Activated T-helper 1 cell treated with anti-CD3 and anti-CD28 coated beads, Interleukin-12 subunit alpha, Interleukin-12 subunit beta, Interleukin-2, Interleukin-4 antibody, amounts not matched to agents 30 ng/mL and 10 ng/mL and 1 ng/mL, durations not matched to agents 14 hours and 24 hours and 36 hours (primary cell): ENCODE measurements at places on chromosomes 4 and X.

DNA sequence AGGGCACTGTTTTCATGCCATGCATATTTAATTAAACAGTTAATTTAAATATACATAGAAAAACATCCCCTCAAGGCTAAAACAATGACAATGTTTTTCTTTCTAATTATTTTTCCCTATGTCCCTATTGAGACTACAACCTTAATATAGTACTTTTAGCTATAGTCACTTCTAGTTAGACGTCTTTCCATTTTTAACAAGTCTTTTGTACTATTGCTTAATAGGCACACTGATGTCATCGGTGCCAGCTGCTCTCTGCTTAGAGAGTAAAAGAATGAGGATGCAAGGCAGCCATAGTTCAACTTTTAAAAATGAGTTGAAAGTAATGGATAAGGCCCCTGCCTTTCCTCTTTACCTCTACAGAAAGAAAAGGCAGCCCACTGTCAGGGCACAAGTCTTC lies 191.1 kb downstream of the KCTD8 start:
- H3K27me3 ChIP-seq = no peaks in the 10 kb centered on the region
- no peaks in the 10 kb centered on the region for H3K36me3 ChIP-seq
- H3K27ac ChIP-seq = no peak overlapping the region
- H3K4me3 ChIP-seq = no peak overlapping the region

DNA sequence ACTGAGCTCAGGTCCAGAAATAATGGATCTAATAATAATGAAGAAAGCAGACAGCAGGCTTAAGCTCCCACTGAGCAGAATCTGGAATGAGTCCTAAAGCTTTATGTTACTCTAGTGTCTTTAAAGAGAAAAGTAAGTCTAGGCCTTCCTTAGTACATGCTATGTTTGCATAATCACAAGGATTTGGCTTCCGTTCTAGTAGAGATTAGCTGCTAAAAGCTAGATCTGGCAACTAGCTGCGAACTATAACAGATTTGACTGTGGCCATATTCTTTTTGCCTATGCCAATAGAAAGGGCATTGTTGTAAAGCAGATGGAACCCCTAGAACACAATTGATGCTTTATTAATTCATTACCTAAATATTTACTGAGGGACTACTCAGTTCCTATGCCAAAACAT lies 19.0 kb downstream of the COX7B2 start:
- H3K27me3 ChIP-seq = no peaks in the 10 kb centered on the region
- H3K36me3 ChIP-seq = no peaks in the 10 kb centered on the region
- H3K4me3 ChIP-seq = no peak overlapping the region
- no peaks in the 10 kb centered on the region for H3K4me1 ChIP-seq
- H3K27ac ChIP-seq = no peak overlapping the region

DNA sequence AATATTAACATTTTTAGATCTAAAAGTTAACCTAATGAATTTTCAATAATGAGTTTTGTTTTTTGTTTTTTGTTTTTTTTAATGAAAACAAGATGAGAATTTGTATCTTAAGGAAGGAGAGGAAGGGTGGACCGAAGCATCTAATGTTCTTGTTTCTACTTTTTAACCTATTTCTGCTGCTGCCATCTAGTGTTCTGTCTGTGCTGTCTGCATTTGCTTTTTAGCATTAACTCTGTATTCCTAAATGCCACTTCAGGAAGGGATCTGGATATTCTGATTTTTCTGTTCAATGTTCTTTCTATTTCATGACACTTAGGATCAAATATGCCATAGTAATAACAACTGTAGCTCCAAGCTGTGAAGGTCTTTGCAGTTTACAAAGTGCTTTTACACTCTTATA lies 161.7 kb downstream of the BRWD3 start:
- no peaks in the 10 kb centered on the region for H3K36me3 ChIP-seq
- no peaks in the 10 kb centered on the region for H3K27me3 ChIP-seq
- H3K27ac ChIP-seq = no peak overlapping the region
- H3K4me3 ChIP-seq = no peak overlapping the region

DNA sequence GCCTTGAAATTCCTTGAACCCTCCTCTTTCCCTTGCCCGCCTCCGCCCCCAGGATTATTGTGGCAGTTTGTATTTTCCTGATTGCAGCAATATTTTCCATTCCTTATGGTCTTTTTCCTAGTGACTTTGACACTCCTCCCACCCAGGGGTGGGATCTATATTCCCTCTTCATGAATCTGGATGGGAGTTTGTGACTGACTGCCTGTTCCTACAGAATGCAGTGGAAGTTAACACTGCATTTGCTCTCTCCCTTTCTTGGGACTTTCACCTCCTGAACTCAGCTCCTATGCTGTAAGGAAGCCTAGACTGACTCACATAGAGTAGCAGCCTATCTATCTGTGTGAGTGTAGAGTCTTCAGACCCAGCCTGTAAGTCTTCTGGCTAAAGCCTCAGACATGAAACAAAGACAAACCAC lies 2.2 kb downstream of the FUNDC2 start:
- peaks cover 3% of the 10 kb centered on the region for H3K27me3 ChIP-seq
- H3K4me1 ChIP-seq = peaks cover 21% of the 10 kb centered on the region
- no peak for DNase-seq
- H3K27ac ChIP-seq = peak overlapping the region; percentile 12
- H3K36me3 ChIP-seq = no peaks in the 10 kb centered on the region
- H3K4me3 ChIP-seq = peak overlapping the region; percentile 71

DNA sequence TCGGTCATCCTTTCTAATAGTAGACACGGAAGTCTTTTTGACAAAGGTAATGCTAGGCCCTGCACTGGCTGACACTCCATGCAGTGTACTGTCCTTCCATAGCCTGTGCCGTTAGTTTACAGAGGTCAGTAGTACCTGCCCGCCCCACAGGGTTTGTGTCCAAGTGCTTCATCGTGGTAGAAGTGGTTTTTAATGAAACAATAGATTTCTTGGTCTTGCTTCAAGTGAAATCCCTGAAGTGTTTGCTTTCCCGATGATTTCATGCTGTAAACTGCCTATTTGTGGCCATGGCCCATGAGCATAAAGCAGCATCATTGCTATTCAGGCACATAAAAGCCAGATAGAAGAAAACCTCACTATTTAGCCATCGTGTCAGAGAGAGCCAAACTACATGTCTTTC lies 139.3 kb downstream of the GPR143 start:
- no peak overlapping the region for H3K4me3 ChIP-seq
- no peak overlapping the region for H3K27ac ChIP-seq
- H3K36me3 ChIP-seq = peaks cover 2% of the 10 kb centered on the region
- peaks cover 2% of the 10 kb centered on the region for H3K27me3 ChIP-seq
- DNase-seq = no peak
- peaks cover 25% of the 10 kb centered on the region for H3K4me1 ChIP-seq

GRCh38 chr4:119652998-119653397 lies 24.4 kb upstream of the PDE5A start:
- peaks cover 10% of the 10 kb centered on the region for H3K27me3 ChIP-seq
- H3K4me1 ChIP-seq = no peaks in the 10 kb centered on the region
- DNase-seq = no peak
- no peak overlapping the region for H3K27ac ChIP-seq
- no peaks in the 10 kb centered on the region for H3K36me3 ChIP-seq
- no peak overlapping the region for H3K4me3 ChIP-seq

DNA sequence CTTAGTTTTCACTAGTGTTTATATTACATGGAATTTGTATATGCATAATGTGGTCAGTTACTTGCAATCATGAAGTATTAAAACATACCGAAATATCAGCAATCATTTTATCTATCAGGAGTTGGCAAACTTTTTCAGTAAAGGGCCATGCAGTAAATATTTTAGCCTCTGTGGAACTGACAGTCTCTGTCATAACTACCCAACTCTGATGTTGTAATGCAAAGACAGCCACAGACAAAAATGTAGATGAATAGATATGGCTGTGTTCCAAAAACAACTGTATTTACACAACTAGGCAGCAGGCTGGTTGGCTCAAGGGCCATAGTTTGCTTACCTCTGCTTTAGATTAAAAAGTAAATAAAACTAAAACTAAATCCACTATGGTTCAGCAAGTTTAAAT lies 200.2 kb downstream of the HS3ST1 start:
- H3K4me1 ChIP-seq = no peaks in the 10 kb centered on the region
- no peak overlapping the region for H3K27ac ChIP-seq
- H3K4me3 ChIP-seq = no peak overlapping the region
- no peak for DNase-seq
- no peaks in the 10 kb centered on the region for H3K36me3 ChIP-seq

DNA sequence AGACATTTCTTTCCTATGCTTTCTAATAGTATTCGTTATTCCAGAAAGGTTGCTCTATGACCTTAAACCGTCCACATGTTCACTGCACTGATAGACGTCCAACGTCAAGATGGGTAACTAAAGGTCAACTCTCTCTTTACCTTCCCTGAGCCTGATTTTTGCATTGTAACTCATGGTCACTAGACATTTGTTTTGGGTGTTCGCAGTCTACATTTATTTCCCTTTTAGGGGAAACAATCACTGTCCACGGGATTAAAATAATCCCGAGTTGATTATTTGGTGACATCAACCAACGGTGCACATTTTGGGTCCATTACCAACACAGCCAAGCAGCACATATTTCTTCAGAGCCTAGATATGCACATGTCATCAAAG lies 540 bp upstream of the HADH start:
- H3K36me3 ChIP-seq = peaks cover 7% of the 10 kb centered on the region
- H3K4me1 ChIP-seq = peaks cover 51% of the 10 kb centered on the region
- H3K27me3 ChIP-seq = no peaks in the 10 kb centered on the region

DNA sequence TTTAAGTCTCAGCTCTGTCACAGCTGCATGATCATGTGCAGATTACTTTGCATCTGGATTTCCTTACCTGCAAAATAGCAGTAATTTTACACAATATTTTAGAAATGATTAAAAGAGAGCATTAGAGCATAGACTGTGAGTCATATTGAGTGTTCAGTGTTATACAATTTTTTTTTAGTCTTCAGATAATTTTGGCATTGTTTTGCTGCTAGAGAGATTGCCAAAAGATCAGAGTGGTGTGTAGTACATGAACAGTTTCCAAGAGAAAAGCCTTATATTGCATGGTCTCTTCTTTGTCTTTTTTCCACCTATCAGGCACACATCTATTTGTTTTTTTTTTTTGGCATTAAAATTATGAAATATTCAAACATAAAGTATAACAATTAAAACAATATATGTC lies 209.6 kb upstream of the TLL1 start:
- H3K27ac ChIP-seq = no peak overlapping the region
- DNase-seq = no peak
- no peaks in the 10 kb centered on the region for H3K36me3 ChIP-seq
- H3K4me3 ChIP-seq = no peak overlapping the region
- no peaks in the 10 kb centered on the region for H3K27me3 ChIP-seq
- H3K4me1 ChIP-seq = no peaks in the 10 kb centered on the region

DNA sequence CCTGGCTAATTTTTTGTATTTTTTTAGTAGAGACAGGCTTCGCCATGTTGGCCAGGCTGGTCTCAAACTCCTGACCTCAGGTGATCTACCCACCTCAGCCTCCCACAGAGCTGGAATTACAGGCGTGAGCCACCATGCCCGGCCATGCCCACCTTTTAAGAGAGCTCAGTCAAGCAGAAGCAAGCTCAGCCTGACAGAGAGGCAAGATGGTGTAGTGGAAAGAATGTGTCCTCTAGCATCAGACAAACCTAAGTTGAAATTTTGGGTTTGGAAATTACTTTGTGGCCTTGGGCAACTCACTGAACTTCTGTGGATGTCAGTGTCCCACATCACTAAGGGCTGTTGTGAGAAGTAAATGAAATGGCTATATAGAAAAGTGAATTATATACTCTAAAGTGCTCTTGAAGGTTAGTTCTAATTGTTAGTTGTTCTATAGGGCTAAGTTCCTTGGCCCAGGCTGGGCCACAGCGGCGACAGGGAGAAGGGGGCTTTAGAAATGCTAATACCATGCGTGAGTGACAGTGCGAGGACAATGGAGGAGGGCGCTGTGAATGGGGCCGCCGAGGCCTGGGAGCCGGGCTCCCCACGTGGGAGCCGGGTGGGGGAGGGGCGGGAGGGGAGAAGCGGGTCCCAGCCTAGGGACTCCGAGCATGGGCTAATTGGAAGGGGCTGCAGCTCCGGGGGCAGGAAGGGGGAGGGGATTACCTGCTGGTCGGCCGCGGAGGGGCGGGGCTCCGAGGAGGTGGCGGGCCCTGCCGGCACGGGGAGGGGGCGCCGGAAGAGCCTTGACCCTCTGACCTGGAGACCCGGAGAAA lies 15.6 kb downstream of the PJA1 start:
- no peaks in the 10 kb centered on the region for H3K36me3 ChIP-seq
- no peaks in the 10 kb centered on the region for H3K4me1 ChIP-seq
- H3K27ac ChIP-seq = no peak overlapping the region
- H3K27me3 ChIP-seq = peaks cover 2% of the 10 kb centered on the region
- no peak for DNase-seq

DNA sequence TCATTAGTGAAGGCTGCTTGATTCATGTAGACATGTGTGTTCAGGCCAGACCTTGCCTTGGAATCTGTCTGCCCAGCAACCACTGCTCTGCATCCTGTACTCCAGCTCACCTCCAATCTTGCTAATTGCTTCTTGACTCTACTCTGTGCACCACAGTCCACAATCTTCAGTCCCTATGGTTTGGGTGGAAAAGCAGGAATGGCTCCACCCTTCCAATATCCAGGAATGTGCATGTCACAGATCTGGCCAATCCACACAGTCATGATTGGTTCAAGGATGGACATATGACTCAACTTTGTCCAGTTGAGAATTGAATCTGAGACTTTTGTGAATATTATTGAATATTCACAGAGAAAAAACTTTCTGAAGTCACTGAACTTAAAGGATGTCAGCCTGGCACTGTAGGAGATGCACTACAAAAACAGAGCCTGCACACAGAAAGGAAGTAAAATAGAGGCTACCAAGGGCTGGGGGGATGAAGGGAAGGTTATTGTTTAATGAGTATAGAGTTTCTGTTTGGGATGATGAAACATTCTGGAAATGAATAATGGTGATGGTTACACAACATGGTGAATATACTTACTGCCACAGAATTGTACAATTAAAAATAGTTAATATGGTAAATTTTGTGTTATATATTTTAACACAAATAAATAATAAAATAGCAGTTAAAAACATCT lies 161.3 kb upstream of the USP38 start:
- no peak for DNase-seq
- H3K36me3 ChIP-seq = no peaks in the 10 kb centered on the region
- H3K27me3 ChIP-seq = no peaks in the 10 kb centered on the region
- no peak overlapping the region for H3K27ac ChIP-seq

DNA sequence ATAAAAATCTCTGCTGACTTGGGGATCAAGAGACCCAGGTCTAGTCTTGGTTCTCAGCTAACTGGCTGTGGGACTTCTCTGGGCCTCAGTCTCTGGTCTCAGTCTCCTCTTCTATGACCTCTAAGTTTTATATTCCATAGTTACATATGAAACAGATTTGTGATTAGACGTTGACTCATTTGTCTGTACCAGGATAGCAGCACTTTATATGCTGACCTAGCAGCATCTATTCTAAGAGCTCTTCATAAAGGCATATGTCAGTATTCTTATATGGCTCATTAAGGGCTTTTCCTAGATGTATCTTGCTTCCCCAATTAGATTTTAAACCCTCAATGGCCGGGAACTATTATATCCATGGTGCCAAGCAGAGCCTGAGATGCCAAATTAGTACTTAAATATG lies 12.7 kb downstream of the GRPR start:
- H3K4me1 ChIP-seq = no peaks in the 10 kb centered on the region
- peaks cover 5% of the 10 kb centered on the region for H3K27me3 ChIP-seq
- no peak overlapping the region for H3K4me3 ChIP-seq
- no peak overlapping the region for H3K27ac ChIP-seq
- H3K36me3 ChIP-seq = no peaks in the 10 kb centered on the region

GRCh38 chr4:11675051-11675800 lies 246.5 kb upstream of the HS3ST1 start:
- no peak for DNase-seq
